ENCODE measurements at places on chromosomes 12 and 14. TPM values are rescaled to one million over a fixed set of nuclear protein-coding genes. Genes with fewer than 3 reads are reported as not detected.

Gene TAS2R43
- total RNA-seq = 2.8 TPM

GRCh38 chr14:32507029-32507984, 178.2 kb downstream of the AKAP6 start:
- peak overlapping the region; percentile 63 for H3K27ac ChIP-seq
- no peaks in the 10 kb centered on the region for H3K27me3 ChIP-seq

- H3K36me3 ChIP-seq = no peaks in the 10 kb centered on the region
- peaks cover 11% of the 10 kb centered on the region for H3K27me3 ChIP-seq
- no peak overlapping the region for H3K27ac ChIP-seq
Observed at GRCh38 chr14:99655521-99655920, 10.6 kb downstream of the HHIPL1 start.

Gene CLEC4C
- not detected for total RNA-seq

Gene KCNA5
- 1.4 TPM for total RNA-seq

Gene PRH2
- not detected for total RNA-seq

- H3K27me3 ChIP-seq = no peaks in the 10 kb centered on the region
- H3K4me1 ChIP-seq = peaks cover 22% of the 10 kb centered on the region
- no peak for DNase-seq
- H3K27ac ChIP-seq = peak overlapping the region; percentile 81
- no peaks in the 10 kb centered on the region for H3K36me3 ChIP-seq
Observed at GRCh38 chr12:65334521-65334920, 56.0 kb downstream of the MSRB3 start.

Gene C12orf50
- total RNA-seq = 0.40 TPM

Gene RPAP3
- 21.7 TPM for total RNA-seq

Gene KRT82
- total RNA-seq = not detected

GRCh38 chr14:77579065-77579464, 37.4 kb downstream of the SPTLC2 start:
- H3K4me3 ChIP-seq = no peak overlapping the region
- H3K36me3 ChIP-seq = no peaks in the 10 kb centered on the region
- H3K4me1 ChIP-seq = no peaks in the 10 kb centered on the region

DNA sequence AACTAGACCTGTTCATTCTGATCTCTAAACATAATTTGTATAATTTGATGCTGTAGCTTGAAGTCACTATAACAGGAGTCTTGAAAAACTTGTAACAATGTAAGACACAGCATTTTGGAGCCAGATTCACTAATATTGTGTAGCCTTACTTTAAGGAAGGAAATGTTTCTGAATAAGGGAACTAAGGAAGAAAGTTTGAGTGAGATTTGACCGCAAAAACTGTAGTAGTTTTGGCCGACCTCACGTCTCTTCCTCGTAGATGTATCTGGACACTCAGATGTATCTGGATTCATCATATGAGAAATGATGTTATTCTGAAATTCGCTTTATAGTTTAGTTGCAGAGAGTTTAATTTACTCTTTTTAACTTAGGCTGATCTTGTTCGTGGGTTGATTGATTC, 13.9 kb upstream of the DNAH10 start:
- no peak overlapping the region for H3K4me3 ChIP-seq
- no peaks in the 10 kb centered on the region for H3K27me3 ChIP-seq
- no peak for DNase-seq
- no peak overlapping the region for H3K27ac ChIP-seq

Gene TDRD9
- total RNA-seq = 2.2 TPM

- no peak overlapping the region for H3K4me3 ChIP-seq
- no peak for DNase-seq
- H3K27ac ChIP-seq = no peak overlapping the region
- no peaks in the 10 kb centered on the region for H3K36me3 ChIP-seq
- H3K4me1 ChIP-seq = no peaks in the 10 kb centered on the region
- H3K27me3 ChIP-seq = no peaks in the 10 kb centered on the region
Observed at GRCh38 chr12:112176321-112177010, 51.1 kb downstream of the TRAFD1 start.

DNA sequence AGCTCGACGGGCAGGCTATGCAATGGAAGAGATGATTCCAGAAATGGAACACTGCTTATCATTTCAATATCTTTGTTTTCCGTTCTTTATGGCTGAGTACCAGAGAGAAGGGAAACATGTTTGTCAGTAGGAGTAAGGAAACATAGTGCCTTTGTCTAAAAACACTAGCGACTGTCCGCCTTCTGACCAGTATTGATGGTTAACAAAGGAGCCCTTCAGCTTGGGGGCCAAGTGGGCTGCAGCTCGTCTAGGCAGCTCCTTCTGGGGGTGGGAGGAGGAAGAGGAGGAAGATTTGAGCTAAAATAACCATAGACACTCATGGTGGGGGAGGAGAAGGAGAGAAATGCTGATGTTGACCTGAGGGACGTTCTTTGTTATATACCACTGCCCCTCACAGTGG, 15.0 kb downstream of the COQ5 start:
- no peaks in the 10 kb centered on the region for H3K36me3 ChIP-seq
- H3K4me1 ChIP-seq = no peaks in the 10 kb centered on the region
- H3K27me3 ChIP-seq = no peaks in the 10 kb centered on the region

DNA sequence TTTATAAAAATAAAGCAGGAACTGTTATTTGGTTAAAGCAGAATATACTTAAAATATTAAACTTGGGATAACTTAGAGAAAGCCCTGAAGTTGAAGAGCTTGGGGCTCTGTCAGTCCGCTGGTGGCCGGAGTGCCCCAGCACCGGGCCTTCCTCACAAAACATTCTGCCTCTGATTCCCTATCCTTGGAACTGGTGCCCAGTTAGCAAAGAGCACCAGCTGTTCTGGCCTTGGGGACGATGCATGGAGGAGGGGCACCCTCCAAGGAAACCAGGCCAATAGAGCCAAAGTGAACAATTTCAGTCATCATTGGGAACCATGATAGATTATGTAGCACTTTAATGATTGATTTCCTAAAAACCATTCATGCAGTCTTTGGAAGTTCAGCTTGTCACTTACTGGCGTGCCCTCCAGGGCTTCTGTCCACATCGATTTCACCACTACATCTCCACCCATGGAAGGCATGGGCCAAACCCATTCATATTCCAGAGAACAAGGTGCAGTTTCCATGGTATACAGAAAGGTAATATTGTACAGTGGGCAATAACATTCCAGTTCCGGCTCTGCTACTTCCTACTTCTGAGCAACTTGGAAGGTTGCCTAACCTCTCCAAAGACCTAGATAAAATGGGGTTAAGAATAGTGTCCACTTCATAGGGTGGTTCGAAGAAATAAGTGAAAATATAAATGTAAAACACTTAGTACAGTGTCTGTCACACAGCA, 145.9 kb downstream of the ETV6 start:
- no peak overlapping the region for H3K4me3 ChIP-seq
- H3K27ac ChIP-seq = peak overlapping the region; percentile 15
- peaks cover 19% of the 10 kb centered on the region for H3K4me1 ChIP-seq

- no peaks in the 10 kb centered on the region for H3K36me3 ChIP-seq
- H3K4me3 ChIP-seq = no peak overlapping the region
- DNase-seq = peak; percentile 77
- peak overlapping the region; percentile 63 for H3K27ac ChIP-seq
Observed at GRCh38 chr14:33914676-33915516, 36.0 kb downstream of the EGLN3 start.

GRCh38 chr12:80565271-80565670, 121.2 kb downstream of the PTPRQ start:
- H3K4me3 ChIP-seq = no peak overlapping the region
- no peaks in the 10 kb centered on the region for H3K27me3 ChIP-seq
- H3K27ac ChIP-seq = peak overlapping the region; percentile 31

Gene STAB2
- 0.08 TPM for total RNA-seq

Data from hepatocyte (in vitro differentiated cells).